T-helper 2 cell treated with Interferon-gamma antibody and Interleukin-4, amounts not matched to agents 5 μg/mL and 100 μg/mL, for 36 hours (primary cell): ENCODE measurements at places on chromosomes 1 and 21.
A peak's percentile ranks its signal among the peaks of the same experiment; 100 is the strongest.

- no peak for DNase-seq
Measured at GRCh38 chr1:14061722-14062121, 361.7 kb downstream of the PRDM2 start.

DNA sequence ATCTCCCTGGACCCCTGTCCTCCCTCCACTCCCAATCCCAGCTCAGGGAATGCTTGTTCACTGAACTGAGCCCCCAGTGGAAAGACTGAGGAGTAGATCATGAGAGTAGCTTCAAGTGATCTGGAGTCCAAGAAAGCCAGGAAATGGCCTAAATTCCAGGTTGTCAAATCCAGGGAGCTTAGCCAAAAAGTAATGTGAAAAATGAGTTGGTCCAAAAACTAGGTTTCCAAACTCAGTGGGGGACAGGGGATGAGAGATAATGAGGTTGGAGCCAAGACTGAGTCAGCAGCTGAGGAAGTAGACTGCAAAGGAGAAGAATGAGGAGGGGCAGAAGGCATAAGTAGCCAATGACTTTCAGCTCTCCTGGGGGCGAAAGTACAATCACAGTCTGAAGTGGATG is 284.1 kb upstream of the BEND5 start:
- no peak for DNase-seq

- no peak for DNase-seq
Measured at GRCh38 chr1:31769720-31770390, 5.7 kb upstream of the ADGRB2 start.

DNA sequence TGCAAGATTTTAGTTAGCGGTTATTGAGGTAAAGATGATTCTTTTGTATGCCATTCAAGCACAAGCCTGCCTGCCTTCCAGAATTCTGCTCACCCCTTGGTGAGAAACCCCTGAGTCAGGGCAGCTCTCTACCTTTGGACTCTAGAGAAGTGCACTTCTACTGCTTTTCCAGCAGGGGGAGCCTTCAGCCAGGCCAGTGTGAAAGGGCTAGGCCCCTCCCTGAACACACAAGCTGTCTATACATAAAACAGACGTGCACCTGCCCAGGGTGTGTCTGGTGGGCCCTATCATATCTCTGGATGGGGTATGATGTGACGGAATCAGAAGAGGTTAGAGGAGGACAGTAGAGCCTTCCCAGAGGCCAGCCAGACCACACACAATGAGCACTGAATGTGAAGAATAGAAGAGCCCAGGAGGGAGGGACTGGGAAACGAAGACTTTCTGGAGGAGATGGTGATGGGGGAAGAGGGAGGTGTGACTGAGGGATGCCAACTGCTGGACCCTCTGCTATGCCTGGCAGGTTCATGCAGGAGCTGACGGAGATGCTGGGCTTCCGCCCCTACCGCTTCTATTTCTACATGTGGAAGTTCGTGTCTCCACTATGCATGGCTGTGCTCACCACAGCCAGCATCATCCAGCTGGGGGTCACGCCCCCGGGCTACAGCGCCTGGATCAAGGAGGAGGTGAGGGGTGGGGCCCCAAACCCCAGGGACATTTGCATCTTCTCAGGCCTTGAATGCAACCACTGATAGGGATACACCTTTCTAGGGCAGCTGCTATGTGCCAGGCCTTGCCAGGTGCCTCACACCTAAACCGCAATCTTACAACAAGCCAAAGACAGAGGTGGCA is 13.0 kb upstream of the KCNC4 start:
- DNase-seq, result peak; percentile 35

- DNase-seq, result no peak
Measured at GRCh38 chr1:83546874-83547273, 452.1 kb downstream of the TTLL7 start.

DNA sequence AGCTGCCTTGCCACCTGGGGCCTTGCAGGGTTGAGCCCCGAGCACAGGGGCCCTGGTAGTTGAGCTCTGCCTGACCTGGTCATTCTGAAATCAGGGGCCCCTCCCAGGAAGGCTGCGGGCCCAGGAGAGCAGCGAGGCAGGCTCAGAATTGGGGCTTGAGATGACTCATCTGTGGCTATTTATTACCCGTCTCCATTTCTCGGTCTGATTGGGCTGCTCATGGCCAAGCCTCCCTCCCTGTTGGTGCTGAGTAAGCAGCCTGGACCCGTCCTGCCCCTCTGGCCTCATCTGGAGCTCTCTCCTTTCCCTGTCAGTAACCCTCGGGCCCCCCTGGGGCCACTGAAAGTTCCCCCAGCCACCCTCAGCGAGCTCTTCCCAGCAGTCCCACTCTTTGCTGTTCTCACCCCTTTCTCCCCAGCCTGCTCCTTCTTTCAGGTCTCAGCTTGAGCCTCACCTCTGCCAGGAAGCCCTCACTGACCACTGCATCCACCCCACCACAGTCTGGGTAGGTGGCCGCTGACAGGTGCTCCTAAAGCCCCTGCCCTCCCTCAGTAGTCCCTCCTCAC is 11.0 kb upstream of the TNFRSF8 start:
- peak; percentile 73 for DNase-seq

DNA sequence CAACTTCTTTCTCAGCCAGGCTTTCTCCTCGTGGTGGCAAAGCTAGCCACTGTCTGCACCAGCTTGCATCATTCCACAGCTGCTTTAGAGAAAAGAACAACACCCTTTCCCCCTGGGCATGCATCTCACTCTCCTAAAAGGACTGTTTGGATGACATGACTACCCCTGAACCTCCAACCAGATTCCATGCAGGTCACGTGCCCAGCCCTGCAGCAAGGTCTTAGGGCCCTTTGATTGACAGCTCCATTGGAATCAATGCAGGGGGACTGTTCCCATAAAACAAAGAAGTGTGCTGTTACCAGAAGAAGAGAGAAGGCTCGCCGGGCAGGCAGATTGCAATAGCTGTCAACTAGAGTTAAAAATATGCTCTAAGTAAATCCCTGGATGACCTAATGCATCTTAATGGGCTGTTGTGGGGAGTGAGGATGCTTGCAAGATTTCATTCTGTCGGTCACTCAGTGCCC is 24.4 kb downstream of the KCNA2 start:
- no peak for DNase-seq

DNA sequence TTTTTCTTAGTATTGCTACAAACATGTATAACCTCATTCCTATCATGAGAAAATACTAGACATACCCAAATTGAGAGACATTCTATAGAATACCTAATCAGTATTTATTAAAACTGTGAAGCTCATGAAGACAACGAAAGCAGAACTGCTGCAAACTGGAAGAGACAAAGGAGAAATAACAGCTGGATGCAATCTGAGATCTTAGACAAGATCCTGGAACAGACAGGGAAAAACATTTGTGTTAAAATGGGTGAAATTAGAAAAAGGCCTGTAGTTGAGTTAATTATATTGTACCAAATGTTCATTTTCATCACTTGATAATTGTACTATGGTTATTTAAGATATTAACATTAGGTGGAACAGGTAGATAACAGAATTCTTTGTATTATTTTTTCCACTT is 392.0 kb downstream of the PLPP3 start:
- DNase-seq, result no peak

DNA sequence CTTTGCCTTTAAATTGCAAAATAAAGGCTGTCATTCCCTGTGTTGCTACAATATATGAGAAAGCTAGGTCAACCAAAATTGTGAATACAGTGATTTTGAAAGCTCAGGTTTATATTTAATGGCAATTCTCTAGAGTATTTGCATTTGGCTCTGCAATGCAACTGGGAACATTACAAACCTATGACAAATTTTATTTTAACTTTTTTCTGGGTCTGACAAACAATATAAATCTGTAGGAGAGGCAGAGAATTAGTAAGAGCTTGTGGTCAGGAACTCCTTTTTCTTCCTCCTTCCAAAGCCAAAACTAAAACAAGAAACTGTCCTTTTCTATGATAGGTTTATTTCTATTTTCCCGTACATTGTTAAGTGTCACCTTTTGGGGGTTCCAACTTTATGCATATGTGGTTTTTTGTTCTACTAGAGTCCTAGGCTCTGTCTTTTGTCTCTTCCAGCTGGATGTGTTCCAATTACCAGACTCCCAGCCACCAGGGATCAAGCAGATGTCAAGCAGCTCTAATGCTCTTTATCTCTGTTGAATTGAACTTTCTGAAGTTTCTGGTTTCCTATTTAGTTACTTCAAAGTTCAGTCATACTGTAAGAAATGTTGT is 106.9 kb downstream of the ASH1L start:
- no peak for DNase-seq

GRCh38 chr1:202235003-202235660 is 41.5 kb downstream of the LGR6 start:
- DNase-seq, result no peak

DNA sequence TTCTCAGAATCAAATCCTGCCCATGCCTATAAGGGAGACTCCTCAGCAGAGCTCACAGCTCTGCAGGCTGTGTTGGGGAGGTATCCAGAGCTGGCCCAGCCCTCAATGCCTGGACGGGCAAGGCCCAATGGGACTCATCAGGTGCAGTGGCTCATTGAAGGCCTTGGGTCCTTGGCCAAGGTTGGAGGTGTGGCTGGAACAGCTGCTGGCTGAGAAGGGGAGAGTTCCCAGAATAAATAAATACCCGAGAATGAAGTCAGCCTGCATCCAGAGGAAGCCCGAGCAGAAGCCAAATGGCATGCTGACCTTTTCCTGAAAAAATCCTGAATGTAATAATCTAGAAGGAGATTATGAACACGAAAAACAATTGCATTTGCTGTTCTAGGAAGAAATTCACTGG is 25.2 kb upstream of the IKBKE start:
- no peak for DNase-seq

GRCh38 chr21:17673261-17674020 is 60.7 kb upstream of the BTG3 start:
- no peak for DNase-seq

DNA sequence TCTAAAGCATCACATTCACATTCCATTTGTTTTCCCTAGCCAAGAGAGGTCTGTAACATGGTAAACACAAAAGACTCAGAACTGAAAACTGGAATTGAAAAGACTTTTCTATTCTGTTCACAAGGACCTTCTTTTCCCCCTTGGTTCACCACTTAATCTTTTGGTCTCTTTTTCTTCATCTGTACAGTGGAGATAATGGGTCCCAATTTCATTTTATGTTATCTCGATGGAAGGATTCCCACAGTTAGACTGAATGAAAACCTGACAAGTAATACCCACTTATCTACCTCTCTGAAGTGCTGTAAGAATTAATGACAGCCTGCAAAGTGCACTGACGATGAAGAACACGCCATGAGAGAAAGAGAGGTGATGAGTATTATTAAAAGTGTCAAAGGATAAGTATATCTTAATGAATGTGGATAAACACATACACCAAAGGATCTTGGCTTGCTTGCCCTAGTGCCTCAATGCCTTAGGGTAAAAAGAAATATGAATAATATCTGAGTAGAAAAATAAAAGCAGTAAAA is 71.5 kb downstream of the CYYR1 start:
- DNase-seq, result no peak

- peak; percentile 12 for DNase-seq
Measured at GRCh38 chr1:231806623-231807495, 180.3 kb downstream of the DISC1 start.

GRCh38 chr1:56533197-56533596 is 46.2 kb downstream of the PLPP3 start:
- no peak for DNase-seq

DNA sequence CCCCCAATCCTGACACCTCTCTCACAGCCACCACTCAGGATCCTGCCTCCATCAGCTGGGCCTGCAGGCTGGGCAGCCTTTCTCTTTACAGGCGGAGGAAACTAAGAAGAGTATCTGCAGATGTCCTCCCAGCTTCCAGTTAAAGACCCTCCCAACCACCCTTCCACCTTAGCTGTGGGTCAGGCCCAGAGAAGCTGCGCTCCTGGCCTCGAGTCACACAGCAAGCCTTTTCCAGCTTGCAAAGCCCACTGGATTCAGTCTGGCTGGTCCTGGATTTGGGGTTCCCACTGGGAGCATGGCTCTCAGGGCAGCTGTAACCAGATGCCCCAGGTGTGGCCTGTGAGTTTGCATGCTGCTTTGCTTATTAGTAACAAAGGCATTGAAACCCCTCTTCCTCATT is 19.9 kb downstream of the KCNQ4 start:
- DNase-seq, result no peak

DNA sequence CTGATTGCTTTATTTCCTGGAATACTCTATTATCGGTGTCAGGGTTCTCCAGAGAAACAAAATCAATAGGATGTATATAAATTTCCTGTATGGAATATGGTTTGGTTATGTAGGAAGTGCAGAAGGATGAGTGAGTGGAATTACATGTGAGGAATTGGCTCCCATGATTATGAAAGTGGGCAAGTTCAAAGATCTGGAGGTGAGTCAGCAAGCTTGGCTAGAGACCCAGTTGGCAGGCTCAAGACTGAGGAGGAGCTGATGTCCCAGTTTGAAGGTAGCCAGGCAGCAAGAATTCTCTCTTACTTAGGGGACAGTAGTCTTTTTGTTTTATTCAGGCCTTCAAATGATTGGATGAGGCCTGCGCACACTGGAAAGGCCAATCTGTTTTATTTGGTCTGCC is 57.5 kb downstream of the MAP3K7CL start:
- no peak for DNase-seq

DNA sequence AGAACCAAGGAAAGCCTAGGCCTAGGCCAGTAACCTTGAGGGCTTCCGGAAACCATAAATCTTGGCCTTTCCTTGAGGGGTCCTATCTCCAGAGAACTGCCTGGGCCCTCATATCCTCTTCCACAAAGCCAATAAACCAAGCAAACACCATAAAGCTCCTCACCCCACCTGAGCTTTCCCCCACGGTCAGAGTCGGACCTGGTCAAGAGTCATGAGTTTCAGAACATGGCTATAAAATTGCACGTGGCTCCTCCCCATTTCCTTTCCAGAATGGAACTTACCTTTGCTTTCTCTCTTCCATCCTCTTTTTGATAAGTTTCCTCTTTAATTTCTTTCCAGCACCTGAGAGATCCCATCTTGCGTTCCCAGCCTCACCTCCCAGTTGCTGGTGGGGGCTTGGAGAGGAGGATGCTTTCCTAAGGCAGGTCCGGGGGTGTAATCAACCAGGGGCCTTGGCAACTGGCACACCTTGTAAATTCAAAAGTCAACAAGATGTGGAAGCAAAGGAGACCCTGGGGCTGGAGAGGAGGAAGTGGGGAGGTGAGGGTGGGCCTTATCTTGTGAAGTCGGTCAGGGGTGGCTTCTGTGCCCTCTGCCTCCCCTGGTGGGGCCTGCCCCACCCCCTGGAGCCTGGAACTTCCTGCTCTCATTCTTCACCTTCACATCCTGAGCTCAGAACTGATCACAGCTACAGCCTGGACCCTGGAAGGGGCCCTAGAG is 259.9 kb downstream of the FOXD2 start:
- DNase-seq, result no peak

- DNase-seq, result peak; percentile 69
Measured at GRCh38 chr1:214441119-214441518, 110.3 kb downstream of the PTPN14 start.

DNA sequence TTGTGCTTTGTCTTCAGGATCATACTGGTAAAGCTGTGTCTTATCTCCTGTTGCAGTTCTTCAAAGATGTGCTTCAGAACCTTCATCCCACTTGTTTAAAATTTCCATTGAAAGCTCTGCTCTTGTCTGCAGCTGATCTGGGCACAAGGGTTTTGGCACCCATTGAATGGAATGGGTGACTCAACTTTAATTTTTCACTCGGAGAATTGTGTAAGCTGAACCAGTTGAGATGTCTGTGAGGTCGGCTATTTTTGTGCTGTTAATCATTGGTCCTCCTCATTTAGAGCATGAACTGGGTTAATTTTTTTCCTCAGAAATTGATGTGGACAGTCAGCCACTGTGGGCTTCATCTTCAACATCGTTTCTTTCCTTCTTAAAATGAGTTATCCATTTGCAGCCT is 252.1 kb downstream of the TM2D1 start:
- no peak for DNase-seq
